ENCODE measurements at places on chromosomes 7 and 10.

DNA sequence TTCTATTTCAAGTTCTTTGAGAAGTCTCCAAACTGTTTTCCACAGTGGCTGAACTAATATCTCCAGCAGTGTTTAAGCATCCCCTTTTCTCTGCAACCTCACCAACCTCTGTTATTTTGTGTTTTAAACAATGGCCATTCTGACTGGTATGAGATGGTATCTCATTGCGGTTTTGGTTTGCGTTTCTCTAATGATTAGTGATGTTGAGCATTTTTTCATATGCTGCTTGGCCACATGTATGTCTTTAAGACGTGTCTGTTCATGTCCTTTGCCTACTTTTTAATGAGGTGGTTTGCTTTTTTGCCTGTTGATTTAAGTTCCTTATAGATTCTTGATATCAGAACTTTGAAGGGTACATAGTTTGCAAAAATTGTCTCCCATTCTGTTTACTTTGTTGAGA is 156.6 kb upstream of the IMMP2L start:
- no peak for DNase-seq

DNA sequence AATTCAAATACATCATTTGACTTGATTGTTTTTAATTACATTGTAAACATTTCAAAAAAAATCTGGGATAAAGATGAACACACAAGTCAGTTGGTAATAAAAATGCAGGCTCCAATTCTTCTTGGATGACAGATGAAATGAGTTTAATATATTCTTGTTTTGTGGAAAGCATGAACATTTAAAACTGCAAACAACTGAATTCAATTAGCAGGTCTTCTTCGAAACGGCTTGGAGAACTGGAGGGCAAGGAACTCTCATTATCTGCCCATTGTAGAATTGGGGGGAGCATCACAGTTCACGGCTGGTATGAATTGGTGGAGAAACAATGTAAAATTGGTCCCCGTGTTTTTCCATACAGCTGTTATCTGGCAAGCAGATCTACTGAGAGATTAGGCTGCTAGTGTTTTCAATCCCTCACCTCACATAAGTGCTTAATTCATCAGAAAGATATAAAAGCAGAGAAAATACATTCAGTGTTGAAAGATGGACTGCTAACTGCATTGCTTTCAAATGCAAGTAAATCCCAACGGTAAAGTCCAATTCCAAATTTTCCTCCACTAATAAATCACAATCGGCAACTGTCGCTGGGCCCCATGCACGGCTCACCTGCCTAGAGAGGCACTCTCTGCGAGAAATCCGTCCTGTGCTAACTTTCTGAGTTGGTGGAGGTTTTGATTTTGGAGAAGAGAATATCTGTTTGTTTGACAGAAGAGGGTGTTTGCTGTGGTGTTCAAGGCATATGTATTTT is 199.5 kb downstream of the ZNF438 start:
- DNase-seq: no peak

- no peak for DNase-seq
These were observed 172.7 kb upstream of the GDF10 start for GRCh38 chr10:47127188-47127785.

DNA sequence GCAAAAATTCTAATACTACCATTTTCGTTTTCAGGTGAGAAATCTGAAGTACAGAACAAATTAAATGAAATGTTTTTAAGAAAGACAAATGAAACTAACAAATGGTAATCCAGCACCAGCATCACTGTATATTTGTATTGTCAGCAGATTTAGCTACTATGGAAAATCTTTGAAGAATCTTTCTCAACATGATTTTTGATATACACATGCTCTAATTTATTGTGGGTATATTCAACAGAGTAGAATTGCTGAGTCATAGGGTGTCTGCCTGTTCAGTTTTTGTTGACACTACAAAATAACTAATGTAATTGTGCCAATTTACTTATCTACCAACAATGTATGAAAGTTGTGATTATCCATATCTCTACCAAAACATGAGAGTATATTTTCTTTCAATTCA is 437.6 kb downstream of the PCDH15 start:
- no peak for DNase-seq

GRCh38 chr7:134905375-134905774 is 80.9 kb upstream of the AGBL3 start:
- DNase-seq: no peak

DNA sequence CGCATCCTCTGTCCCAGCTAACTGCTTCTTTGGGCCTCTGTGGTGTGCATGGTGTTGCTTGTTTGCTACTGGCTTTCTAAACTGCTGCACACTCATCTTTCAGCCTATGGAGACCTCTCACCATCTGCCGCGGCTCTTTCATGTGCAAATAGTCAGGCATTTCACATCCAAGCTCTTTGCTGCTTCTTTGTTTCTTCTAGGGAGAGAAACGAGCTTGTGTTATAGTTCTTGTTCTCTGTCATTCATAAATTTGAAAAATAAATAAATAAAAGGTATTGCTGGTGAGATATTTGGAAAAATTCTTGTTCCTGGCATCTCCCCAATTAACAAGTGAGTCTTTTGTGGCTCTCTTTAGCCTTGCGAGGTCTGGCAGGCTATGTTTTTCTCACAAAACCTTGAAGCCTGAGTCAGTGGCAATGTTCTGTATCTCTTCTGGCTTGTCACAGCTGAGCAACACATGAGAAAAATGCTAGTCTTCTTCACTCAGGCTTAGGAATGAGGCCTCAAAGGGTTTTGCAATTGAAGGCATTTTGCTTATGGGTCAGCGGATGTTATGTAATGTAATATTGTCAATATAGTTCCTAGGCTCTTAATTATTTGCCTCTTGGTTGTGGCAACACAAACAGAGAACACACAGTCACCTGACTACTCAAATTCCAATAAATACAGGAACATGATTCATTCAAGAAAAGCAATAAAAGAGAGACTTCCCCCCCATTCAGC is 274.0 kb downstream of the FRMD4A start:
- DNase-seq: no peak

GRCh38 chr10:107497024-107497423 is 332.5 kb upstream of the SORCS1 start:
- no peak for DNase-seq

DNA sequence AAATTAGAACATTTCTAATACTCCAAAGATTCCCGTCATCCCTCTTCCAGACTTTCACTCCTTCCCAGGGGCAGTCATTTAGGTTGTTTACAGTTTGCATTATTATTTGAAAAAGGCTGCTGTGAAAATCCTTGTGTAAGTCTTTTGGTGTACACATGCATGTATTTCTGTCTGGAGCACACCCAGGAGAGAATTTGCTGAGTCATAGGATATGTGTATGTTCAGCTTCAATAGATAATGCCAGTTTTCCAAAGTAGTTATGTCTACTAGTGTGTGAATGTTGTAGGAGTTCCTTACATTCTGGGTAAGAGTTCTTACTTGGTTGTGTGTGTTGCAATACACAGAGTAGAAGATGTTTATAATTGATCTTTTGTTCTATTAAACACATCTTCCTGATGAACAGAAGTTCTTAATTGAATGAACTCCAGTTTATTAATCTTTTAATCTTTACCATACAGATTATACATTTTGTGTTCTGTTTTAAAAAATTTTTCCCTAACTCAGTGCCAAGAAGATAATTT is 25.3 kb downstream of the CROT start:
- no peak for DNase-seq

DNA sequence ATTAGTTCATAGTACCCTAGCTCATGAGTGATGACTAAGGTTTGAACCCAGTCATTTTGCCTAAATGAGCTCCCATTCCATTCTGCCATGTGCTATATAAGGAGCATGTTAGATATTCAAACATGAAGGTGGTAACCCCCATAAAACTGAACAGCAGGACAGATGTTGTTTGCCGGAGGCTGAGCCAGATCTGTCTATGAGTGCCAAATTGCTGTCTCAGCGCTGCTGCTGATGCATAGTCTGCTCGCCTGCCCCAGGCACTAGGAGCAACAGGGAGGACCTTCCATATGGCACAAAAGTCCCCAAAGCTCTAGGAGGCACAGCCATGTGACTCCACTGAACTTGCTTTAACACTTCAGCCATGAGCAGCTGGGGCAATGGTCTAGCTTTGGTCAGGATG is 466.0 kb upstream of the GHITM start:
- no peak for DNase-seq

DNA sequence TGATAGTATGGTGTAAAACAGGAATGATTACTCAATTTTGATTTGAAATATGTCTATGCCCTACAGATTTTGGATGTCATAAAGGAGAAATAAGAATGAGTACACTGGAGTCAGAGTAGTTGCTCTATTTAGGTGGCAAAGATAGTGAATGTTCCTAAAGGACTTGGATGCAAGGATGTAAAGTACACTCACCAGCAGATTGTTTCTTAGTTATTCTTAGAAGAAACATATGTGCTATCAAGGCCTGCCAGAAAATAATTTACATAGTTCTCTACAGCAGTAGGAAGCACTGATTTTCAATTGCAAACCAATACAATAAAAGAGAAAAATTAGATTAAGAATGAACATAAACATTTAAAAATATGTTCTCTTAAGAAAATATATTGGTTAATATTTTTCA is 259.4 kb downstream of the PPP1R3A start:
- DNase-seq: no peak

DNA sequence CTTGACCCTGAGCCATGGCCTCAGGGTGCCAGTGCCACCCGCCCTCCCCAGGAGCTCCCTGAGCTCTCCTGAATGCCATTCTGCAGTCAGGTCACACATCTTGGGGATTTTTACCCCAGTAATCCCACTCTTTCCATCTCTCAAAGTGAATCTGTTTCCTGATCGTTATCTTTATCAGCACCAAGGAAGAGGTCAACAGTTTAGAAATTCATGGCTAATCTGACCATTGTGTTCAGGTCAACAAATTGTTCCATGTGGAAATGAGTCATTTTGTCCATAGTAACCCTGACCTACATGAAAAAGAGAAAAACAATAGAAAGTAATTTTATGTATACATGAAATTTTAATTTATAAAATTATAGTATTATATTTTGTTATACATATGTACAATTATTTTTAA is 28.8 kb upstream of the ZNF488 start:
- DNase-seq: no peak

DNA sequence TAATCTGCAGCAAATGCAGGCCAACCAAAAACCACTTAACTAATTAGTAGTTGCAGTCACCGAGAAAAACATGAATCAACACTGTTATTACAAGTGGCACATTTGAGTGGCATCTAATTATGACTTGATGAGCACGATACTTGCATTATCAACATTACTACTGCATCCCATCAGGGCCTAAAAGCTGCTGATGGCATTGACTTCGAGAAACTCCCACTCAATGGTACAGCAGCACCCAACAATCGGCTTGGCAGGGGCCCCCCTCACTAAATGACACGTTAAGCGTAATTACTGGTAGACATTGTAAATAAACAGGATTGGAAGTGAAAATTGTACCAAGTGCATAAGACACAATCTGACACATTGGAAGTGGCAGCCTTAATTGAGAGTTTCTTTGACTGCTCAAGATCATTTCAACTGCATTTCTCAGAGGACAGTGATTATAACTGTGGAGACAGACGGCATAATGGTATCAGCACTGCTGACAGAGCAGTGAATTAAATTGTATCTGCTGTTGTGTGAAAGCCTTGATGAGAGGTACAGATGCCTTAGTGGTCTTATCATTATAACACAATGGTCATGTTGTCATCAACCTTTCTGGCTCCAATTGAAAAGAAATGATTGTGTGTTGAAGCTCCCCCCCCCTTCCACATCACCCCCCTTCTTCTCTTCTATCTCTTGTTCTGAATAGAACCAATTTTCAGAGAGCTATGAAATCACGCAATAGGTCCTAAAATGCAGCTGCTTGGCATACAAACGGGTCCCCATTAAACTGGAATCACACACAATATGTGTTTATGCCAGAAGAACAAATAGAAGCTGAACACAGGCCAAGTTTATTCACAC is 43.4 kb downstream of the SHTN1 start:
- DNase-seq: no peak

GRCh38 chr7:2528481-2529095 is 9.0 kb downstream of the LFNG start:
- DNase-seq: no peak

DNA sequence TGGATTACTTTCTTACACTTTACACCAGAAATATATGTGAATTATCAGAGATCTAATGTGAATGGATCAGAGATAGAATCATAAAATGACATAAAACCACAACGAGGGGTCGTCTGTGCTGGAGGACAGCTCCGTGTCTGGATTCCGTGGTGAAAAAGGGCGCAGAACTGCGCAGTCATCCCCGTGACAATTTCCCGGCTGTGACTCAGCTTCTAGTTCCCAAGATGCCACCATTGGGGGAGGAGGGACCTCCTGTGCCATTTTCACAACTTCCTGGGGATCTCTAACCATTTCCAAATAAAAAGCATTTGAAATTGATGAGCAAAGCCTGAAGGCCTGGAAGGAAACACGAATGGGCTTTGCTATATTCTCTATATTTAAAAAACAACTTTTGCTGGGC is 72.1 kb downstream of the PDGFA start:
- DNase-seq: no peak

DNA sequence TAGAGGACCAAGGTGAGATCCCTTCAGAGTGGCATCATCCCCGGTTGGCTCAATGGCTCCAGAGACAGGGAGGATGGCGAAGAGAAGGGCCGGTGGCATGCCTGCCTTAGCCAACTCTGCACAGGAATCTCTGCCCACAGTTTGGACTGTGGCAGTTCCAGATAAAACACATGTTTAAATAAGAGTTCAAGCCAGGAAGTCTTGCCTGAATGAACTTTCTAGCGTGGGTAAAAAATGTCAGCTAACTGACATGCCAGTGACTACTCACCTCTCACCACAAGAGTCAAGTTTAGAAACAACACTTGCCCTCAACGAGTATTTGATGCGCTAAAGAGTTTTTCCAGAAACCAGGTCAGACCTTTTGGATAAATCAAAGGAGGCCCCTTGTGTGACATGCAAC is 3.0 kb downstream of the NOD1 start:
- DNase-seq: no peak

GRCh38 chr7:20170633-20171032 is 46.6 kb downstream of the MACC1 start:
- no peak for DNase-seq

DNA sequence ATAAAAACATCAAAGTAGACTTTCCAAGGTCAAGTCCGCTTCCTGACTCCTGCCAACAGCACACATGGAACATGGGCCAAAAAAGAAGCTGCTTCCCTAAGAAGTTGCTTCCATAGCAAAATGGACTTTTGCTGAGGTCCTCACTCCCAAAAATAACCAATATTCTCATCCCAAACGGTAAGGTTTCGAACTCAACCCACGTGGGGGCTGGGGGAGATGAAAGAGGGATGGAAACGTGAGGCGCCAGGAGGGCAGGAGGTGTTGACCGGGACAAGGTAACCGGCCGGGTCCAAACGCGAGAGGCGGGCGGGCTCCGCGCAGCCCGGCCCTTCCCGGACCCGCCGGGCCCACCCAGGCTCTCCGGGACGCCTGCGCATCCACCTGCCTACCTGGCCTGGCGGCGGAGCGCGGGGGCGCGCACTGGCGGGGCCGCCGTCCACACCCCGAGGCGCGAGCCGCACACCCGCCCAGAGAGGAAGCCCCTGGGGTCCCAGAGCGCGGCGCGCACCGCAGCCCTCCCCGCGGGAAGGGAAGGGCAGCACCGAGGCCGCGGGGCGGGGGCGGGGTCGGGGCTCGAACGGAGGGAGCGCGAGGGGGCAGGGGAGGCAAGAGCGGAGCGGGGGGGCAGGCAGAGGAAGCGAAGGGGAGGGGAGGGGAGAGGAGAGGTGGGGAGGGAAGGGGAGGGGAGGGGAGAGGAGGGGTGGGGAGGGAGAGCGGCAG is 742 bp downstream of the LMBR1 start:
- DNase-seq: no peak
